ENCODE measurements at places on chromosomes 3 and 15.

- DNase-seq: peak; percentile 73
Measured at GRCh38 chr3:38521391-38521987, 25.3 kb downstream of the EXOG start.

- no peak for DNase-seq
Measured at GRCh38 chr3:150379469-150379868, 28.6 kb upstream of the TSC22D2 start.

DNA sequence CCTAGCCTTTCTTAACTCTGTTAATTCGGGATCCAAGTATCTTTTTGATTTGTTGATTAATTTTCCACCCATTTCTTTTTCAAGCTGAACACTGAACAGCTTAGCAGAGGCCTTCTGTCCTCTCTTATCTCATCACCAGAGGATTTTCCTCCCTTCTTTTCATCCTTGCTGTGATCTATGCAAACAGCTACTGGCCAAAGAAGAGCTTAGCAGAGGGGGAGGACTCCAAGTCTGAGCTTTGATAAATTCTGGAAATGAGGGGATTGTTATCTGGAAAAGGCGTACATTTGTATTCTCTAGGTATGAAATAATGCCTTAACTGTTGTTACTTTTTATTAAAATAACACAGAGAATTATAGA is 13.4 kb downstream of the DZIP3 start:
- DNase-seq: no peak

DNA sequence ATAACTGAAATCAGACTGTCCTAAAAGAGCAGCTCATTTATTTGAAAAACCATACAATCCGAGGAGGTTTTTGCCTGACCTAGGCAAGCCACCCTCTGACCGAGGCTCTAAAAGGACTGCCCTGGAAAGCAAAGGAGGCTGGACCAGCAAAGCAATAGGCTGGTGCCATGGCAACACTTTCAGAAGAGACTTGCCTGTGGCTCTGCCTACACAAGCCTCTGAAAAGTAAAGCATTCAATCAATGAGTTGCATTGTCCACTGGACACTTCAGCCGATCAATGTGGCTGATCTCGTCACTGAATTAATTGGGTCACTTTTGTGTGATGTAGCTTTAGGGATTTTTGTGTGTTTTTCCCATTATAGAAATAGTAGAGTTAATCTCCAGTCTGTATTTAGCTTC is 99.1 kb upstream of the SEMA6D start:
- DNase-seq: no peak

- DNase-seq: peak; percentile 26
Measured at GRCh38 chr3:54374214-54374852, 252.0 kb downstream of the CACNA2D3 start.

DNA sequence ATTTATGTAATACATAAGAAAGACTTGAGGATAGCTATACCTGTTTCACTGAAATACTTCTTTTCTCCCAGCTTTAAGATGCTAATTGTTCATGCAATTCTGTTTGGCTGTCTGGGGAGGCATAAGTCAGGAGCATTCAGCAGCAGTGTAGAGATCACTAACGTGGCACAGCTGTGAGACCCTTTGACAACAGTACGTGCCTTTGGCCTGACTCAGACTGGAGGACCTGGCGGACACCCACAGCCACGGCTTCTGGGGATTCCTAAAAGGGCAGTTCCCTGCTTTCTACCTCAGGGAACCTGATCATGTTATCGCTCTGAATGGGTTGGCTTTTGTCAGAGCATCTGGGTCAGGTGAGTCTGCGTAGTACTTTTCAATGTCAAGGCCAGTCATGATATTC is 295.0 kb upstream of the ICE2 start:
- DNase-seq: no peak

GRCh38 chr3:138172625-138173024 is 2.1 kb downstream of the DBR1 start:
- DNase-seq: no peak

Measured in renal cortical epithelial cell (primary cell).